Activated T-helper 1 cell treated with anti-CD3 and anti-CD28 coated beads, Interleukin-12 subunit alpha, Interleukin-12 subunit beta, Interleukin-2, Interleukin-4 antibody, amounts not matched to agents 30 ng/mL and 10 ng/mL and 1 ng/mL, durations not matched to agents 14 hours and 24 hours and 36 hours (primary cell): ENCODE measurements at places on chromosomes 7 and 10.

- DNase-seq, result no peak
These were observed 724.2 kb upstream of the CELF2 start for GRCh38 chr10:10293481-10293951.

DNA sequence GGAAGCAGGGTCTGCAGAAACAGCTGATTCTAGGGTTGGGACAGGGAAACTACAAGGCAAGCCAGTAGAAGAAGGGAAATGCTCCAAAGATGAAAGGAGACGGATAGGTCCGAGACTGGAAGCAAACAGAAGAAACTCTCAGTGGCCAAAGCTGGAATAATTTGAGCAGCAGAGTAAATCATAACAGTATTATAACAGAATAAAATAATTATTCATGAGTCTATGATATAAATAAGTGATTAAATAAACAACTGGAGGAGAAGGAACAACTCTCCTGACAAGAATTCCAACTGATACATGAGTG is 27.6 kb downstream of the EZH2 start:
- DNase-seq, result no peak

DNA sequence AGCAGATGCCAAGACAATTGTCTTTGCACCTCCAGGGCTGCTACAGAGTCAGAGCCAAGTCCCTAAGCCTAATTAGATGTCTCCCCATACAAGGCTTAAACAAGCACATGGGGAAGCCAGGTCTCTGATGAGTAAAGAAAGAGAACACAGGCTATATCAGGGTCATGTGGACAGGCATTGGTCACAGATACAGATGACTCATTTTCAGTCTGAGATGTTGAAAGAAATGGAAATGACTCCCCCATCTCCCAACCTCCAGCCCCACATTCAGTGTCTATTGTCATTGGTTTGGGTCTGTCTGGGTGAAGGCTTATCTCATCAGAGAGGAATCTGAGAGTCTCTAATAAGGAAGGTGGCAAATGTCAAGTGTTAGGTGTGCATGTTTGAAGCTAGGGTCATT is 290.1 kb upstream of the KIAA1217 start:
- DNase-seq, result no peak

GRCh38 chr7:81327468-81328266 is 408.8 kb upstream of the SEMA3C start:
- DNase-seq, result no peak

DNA sequence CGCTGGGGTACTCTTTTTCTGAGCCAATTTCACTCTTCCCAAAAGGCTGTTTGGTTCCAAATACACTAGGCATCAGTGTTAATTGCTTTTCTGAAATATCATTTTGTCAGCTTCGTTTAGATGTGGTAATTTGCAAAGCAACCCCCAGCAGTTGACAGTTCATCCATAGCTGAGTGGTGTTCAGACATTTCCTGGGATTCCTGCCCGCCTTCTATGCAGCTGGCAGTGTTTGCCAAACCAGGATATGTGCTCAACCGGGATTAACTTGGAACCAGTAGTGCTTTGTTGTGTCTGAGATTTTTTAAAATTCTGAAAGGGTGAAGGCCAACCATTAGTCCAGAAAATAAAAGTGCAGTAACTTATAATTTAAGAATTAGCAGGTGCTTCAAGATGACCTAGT is 25.2 kb upstream of the MKLN1 start:
- DNase-seq, result no peak

- DNase-seq, result no peak
These were observed 351.9 kb upstream of the NPVF start for GRCh38 chr7:25580141-25580540.

DNA sequence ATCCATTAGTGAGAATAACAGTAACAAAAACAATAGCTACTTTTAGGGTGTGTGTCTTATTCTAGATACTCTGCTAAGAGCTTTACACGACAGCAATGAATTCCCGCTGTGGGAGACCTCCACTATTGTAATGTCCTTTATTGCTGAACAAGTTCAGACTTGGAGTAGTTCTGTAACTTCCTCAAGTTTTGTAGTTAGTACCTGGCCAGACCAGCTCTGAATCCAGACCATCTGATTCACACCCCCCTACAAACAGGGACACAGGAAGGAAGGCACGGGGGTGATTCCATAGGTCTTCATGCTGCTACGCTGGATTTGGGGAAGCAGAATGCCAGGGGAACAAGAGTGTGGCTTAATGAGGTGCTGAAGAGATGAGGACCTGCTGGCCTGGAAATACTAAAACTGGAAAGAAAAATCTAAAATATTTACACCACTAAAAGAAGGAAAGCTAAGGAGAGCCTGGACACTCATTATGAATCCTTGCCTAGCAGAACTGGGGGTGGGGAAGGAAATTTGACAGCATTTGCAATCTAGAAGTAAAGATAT is 194.6 kb upstream of the TMEM72 start:
- DNase-seq, result no peak

- no peak for DNase-seq
These were observed 6.0 kb downstream of the FXYD4 start for GRCh38 chr10:43377424-43377883.

GRCh38 chr7:113561446-113561845 is 357.4 kb downstream of the PPP1R3A start:
- no peak for DNase-seq

DNA sequence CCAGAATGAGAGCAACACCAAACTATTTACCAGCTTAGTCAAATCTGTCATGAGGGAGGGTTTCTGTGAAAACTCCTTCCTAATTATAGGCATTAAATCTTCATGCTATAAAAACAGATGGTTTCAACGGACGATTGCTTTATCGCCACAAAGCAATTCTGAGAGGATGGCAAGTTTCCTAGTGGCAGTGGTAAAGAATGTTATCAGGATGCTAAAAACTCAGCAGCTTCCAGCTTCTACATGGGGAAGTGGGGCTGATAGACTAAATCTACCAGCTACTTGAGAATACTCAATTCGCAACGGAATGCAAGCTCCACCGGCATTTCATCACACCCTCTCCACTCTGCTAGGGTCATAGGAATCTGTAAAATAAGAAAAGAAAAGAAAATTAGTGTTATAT is 41.8 kb downstream of the JCAD start:
- DNase-seq, result no peak

GRCh38 chr10:5971315-5971832 is 6.0 kb downstream of the IL15RA start:
- DNase-seq, result no peak

- DNase-seq, result no peak
These were observed 54.7 kb upstream of the NMT2 start for GRCh38 chr10:15223174-15223573.

DNA sequence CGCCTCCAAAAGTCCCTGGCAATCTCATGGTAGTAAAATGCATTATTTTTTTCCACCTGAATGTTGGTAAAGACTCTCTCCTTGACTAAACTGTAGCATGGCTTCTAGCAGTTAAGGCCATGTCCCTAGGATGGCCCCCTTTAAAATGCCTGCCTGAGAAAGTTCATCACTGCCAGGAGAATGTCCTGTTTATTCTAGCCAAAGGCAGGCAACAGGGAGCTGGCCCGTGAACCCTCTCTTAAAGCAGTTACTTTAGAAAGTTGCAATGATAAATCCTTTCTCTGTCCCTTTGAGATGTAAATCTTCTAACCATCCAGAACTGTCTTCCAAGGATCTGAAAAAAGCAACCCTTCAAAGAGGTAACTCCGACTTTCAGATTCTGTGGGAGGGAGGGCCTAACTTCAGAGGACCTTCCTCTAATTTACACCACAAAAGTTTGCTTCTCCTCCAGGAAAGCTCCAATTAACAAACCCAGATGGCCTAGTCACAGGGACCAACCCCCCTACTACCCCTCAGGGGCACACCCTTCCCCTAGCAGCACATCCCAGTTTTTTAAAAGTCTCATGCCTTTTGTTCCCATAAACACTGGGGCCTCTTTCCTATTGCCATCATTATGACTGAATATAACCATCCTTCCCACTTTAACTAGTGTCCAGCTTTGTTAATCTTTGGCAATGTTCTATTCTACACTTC is 5.5 kb downstream of the DNTT start:
- no peak for DNase-seq

DNA sequence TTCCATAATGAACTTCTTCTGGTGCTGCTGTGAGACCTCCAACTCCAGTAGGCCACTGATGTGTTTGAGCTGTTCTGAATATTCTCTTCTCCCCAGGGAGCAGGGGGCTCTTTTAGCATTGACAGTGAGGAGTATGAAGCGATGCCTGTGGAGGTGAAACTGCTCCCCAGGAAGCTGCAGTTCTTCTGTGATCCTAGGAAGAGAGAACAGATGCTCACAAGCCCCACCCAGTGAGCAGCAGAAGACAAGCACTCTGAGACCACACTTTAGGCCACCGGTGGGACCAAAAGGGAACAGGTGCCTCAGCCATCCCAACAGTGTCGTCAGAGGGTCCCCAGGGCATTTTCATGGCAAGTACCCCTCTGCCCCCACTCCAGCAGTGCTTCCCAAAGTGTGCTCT is 49.3 kb downstream of the DENND11 start:
- no peak for DNase-seq

DNA sequence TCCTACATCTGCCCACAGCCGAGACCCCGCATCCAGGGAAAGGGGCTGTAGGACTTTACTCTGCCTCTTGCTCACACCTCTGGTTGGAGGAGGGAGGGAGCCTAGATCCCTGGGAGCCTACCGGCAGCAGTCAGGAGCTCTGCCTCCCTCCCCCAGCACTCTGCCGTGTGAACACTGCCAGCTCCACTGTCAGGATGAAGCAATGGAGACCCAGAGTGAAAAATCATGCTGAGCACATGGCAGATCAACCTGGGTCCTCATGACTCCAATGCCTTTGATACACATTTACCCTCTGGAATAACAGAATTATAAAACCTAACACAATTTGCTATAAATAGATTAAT is 477.7 kb downstream of the TNS3 start:
- no peak for DNase-seq

DNA sequence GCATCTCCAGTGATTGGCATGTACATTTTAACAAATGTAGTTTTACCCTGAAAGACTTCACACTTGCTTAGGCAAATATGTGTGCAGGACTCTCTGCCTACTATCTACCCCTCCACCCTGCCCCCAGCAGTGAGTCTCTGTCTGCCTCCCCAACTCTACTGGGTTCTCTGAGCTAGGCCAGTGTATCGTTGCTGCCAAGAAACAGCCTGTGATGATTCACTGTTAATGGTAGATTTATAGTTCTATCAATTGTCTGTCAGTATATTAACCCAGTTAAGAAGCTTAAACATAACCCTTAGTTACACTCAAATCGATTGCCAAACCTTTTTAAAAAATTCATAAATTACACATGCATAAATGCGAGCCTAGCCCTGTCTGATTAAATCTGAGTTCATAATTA is 137.0 kb downstream of the SND1 start:
- DNase-seq, result no peak

GRCh38 chr10:75261813-75262705 is 26.3 kb upstream of the COMTD1 start:
- DNase-seq, result no peak

DNA sequence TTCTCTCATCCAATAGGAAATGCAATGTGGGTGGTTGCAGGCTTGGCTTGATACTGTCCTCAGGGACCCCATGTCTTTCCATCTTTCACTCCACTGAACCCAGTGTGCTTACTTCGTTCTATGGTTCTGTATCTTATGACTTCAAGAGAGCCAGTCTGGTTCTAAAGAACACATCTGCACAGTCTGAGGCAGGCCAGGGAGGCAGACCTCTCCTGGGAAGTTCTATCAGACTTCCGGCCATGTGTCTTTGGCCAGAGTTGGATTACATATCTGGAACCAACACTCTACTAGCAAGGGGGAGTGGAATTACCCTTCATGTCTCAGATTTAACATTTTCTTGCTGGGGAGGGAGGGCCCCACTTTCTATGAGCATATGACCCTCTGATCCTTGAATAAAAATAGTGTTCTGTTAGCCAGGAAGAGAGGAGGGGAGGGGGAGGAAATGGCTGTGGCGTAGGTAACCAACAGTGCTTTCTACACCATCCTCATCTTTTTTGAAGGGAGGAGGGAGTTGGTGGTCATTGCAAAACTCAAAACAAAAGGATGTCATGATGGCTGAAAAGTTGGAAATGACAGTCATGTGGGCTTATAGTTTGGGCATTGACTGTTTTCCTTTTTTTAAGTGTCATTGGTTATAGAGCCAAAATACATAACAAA is 370.2 kb downstream of the GATA3 start:
- DNase-seq, result no peak

GRCh38 chr10:34281661-34282582 is 533.2 kb downstream of the PARD3 start:
- no peak for DNase-seq

DNA sequence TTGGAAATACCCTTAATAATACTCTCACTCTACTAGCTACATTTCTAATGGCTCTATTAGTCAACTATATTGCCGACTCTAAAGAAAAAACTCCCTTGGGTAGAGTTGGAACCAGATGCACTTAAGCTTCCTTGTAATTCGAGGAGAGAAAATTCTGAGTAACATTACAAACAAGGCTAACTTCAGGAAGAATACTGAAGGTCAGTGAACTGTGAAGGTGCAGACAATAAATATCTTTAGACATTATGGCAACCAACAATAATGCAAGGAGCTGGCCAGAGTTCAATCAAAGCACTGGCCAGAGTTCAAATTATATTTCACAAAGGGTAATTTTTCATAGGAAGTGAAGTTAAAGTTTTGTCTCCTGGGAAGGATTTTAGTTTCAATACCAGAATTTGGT is 40.7 kb upstream of the MRLN start:
- DNase-seq, result no peak

DNA sequence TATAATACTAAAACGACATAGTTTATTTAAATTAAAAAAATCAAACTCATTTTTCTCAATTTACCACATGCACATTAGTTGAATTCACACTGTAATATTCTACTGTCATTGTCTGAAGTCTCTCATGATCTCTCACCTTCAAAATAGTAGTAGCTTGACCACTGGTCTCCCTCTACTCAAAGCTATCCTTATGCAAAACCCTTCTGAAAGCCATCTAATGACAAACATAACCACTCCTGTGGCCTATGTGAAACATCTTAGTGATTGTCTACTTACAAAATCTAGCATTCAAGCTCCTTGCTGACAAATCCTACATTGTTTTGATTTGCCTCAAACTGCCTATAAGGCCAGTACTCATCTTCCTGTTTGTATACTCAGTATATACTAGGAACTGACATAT is 606.0 kb upstream of the GHITM start:
- no peak for DNase-seq

DNA sequence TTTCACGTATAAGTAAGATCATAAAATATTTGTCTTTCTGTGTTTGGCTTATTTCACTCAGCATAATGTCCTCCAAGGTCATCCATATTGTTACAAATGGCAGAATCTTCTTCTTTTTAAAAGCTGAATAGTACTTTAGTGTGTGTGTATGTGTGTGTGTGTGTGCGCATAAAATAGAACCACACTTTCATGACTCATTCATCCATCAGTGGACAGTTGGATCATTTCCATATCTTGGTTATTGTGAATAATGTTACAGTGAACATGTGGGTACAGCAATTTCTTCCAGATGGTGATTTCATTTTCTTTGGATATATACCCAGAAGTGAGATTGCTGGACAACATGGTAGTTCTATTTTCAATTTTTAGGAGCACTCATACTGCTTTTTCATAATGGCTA is 622.4 kb downstream of the NRG3 start:
- no peak for DNase-seq
